ENCODE measurements at places on chromosomes 1 and 21.

DNA sequence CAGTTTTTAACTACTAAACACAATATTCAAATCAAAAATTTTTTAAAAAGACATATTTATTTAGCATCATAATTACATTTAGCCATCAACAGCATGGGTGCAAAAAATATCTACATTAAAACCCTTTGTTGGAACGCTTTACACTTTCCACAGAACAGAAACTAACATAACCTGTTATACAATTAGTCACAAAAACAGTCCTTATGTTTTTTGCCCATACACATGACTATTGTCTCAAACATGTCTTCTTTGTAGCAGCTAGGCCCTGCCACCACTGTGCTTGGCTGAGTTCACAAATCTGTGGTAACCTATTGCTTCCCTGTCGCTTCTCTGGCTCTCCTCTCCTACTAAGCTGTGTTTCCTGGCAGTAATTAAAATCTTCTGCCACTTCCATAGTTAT, 1350.0 kb upstream of the ADGRL2 start:
- DNase-seq, result no peak

GRCh38 chr1:206785182-206785765, 13.0 kb upstream of the IL10 start:
- DNase-seq, result no peak

DNA sequence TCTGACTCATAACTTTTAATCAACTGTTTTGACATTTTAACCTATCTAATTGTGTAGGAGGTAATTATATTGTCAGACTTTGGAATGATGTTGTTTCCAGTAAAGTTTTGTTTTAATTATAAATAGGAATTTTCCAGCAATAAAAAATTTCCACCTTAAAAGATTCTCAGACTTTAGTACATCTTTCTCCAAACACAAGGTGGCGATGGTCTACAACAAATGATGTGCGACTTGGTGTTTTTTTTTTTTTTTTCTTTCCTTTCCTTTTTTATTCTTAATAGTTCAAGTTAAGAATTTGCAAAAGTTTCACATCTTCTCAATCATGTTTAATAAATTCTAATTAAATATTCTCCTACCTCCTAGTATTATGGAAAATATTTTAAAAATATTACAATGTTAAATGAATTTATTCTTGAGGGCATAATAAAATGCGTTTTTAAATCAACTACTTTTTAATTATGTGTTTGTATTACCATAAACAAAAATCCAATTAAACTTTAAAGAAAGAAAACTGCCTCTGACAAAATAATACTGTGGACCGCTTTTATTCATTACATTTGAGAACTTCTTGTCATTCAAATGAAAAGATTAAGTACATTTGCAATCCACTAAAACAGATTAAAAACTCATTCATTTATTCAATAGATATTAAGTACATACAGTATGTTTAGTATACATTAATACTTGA, 4.4 kb upstream of the ADAMTS1 start:
- DNase-seq, result peak; percentile 73

- no peak for DNase-seq
Measured at GRCh38 chr21:20377250-20377649, 621.0 kb upstream of the NCAM2 start.

GRCh38 chr1:15723631-15724246, 12.3 kb upstream of the SLC25A34 start:
- DNase-seq, result no peak

GRCh38 chr1:26254404-26254803, 20.4 kb downstream of the CEP85 start:
- DNase-seq, result no peak

DNA sequence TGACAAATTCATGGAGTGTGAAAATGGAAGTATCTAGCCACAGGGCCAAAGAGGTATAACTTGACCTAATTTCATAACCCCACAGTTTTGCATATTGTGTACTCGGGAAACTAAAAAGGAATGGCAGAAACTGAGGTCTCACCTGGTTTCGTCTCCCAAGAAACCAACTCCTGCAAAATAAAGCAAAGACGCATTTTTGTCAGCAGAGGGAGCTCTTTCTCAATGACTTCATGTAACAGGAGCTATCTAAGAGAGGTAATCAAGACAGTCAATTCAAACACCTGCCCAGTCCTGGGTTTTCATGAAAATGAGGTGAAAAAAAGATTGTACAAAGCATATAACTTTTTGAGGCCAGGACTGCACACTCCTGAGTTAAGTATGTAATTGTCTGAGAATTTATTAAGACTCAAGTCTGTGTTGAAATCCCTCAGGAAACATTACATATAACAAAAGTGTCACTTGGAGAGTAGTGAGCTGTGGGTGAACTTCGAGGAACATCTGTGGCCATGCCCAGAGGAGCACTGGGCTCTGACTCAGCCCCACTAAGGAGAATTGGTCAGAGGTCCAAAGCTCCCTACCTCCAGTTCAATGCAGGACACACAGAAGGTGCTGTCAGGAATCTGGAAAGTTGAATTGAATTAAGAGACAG, 17.6 kb downstream of the FCRL4 start:
- peak; percentile 59 for DNase-seq

GRCh38 chr1:218930472-218931241, 243.0 kb upstream of the LYPLAL1 start:
- DNase-seq, result peak; percentile 89

GRCh38 chr1:226541231-226541630, 7.3 kb upstream of the STUM start:
- no peak for DNase-seq

- no peak for DNase-seq
Measured at GRCh38 chr1:46757247-46757955, 38.5 kb upstream of the EFCAB14 start.

- DNase-seq, result no peak
Measured at GRCh38 chr1:65541161-65541560, 120.7 kb downstream of the LEPR start.

DNA sequence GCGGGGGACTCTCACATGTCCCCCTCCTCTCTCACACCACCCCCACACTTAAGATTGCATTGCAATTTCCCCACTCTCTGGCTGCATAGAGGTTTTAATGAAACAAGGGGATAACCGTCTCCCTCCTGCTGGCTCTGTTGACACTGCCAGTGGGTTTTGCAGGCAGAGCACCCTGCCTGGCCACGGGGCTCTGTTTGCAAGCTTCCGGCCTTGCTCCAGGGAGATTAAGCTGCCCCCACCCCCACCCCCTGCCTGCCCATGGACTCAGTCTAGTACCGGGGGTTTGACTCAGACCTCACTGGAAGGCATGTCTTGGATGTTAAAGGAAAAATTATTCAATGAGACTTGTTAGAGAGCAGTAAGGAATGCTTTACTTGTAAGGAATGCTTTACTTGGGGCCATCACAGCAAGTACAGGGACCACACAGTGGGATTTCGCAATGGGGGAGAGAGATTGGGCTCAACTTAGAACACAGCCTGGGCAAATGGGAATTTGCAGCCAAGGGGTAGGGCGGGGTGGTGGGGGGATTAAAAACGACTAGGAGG, 101.0 kb downstream of the AJAP1 start:
- peak; percentile 95 for DNase-seq

DNA sequence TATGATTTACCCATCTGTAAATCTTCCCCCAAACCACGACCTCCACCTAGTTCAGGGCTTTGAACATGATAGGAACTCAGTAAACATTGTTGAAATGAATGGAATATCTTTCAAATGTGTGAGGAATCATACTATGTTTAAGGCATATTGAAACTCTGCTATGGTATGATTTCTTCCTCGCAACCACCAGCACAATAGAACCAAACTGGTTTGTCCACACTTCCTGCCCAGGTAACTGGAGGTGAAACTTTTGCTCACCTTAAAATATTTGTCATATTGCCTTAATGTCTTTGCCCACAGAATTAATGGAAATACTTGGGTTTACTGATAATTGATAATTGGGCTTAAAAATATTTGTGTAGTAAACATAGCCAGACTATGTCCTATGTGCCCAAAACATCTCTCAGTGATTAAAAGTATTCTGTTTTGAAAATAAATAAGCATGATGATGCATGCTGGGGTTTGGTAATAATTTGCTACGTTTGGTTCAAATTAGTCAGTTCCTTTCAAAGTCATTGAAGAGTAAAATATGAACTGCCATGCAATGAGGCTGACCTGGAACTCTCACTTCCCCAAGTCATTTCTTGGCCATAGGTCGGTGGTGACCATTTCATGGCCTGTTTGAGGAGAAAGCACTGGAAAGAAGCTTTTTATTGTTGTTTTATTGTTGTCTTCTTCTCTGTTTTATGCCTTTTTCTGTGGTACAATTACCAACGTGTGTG, 73.3 kb downstream of the TNFSF18 start:
- DNase-seq, result peak; percentile 57

- DNase-seq, result no peak
Measured at GRCh38 chr1:203547147-203547546, 53.2 kb downstream of the OPTC start.

DNA sequence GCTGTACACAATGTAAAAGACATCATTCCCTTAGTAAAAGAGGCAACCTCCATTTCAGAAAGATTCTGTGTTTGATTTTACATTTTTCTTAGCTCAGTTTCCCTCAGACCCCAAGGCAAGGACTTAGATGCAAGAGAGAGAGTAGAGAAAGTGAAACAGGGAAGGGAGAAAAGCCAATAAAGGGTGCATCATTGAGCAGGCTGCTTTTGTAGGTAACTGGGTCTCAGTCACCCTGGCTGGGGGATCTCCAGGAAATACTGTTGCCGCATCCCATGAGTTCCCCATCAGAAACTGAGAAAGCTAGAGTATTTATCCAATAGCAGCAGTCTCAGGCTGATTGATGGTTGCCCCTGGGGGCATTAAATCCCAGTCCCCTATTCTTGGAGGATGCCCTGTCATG, 23.1 kb upstream of the DNAH14 start:
- DNase-seq, result no peak

GRCh38 chr1:111730706-111731105, 8.5 kb downstream of the INKA2 start:
- no peak for DNase-seq

DNA sequence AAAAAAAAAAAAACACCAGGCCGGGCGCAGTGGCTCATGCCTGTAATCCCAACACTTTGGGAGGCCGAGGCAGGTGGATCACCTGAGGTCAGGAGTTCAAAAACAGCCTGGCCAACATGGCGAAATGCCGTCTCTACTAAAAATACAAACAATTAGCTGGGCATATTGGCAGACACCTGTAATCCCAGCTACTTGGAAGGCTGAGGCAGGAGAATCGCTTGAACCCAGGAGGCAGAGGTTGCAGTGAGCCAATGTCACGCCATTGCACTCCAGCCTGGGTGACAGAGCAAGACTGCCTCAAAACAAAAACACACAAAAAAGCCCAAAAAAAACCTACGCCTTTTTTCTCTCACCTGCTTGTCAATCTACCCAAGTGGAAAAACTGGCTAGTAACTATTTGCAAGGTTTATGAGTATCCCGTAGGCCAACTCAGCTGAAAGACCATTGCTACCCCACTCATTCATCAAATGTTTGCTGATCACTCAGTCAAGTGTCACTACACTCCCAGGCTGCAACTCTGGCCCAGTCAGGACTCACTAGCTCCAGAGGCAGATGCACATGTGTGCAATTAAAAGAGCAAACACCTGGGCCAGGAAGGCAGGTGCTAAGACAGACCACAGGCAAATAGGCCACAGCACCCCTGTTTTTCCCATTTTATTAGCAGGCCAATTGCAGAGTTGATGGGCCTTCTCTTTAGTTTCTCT, 2.0 kb downstream of the CSRP1 start:
- DNase-seq, result no peak

DNA sequence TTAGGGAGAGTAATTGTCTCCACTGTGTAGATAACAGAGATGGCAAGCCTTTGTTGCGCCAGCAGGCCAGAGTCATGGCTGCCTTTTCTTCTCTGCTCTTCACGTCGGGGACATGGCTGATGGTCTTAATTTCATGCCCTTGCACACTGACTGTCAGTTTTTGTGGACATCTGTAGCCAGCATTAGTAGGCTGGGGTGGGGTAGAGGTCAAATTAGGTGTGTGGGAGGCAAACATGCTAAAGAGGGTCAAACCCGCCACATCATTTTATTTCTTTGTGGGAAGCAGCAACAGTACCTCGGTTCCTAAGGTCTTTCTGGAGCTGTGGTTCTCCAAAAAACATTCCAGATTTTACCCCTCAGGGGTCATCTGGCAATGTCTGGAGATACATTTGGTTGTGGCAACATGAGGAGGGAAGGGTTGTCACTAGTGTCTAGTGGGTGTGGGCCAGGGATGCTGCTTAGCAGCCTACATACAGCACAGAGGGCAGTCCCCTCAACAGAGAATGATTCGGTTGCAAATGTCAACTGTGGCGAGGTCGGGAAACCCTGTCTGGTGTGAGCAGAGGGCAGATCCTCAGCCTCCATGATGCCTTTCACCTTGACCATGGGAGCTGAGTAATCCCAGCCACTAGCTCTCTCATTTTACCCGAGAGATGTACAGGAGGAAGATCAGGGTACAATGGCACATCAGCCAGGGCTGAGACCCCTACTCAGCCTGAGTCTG, 14.7 kb downstream of the RUNX1 start:
- no peak for DNase-seq

DNA sequence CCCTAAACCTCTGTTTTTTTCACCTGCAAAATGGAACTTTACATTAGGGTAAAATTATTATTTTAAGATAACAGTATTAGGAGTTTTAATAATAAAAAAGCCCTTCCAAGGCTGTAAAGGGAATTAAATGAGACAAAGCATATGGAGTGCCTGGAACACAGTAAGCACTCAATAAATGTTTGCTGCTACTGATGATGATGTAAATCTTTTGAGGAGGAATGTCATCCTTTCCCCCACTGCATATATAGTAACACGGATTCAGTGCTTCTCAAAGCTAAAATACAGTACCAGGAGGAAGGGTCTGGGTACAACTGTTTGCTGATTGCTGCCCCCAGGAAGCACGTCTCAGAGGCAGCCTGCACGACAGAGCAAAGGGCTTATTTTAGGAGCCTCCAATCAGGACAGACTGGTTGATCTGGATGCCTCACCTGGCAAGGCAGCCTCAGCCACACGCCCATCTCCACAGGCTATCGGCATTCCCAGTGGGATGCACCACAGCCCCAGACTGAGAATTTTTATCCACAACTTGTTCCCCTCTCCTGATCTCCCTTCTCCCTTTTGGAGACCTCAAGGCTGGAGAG, 64.4 kb downstream of the GADD45A start:
- DNase-seq, result no peak

GRCh38 chr1:41670217-41670957, 185.9 kb upstream of the EDN2 start:
- peak; percentile 87 for DNase-seq

DNA sequence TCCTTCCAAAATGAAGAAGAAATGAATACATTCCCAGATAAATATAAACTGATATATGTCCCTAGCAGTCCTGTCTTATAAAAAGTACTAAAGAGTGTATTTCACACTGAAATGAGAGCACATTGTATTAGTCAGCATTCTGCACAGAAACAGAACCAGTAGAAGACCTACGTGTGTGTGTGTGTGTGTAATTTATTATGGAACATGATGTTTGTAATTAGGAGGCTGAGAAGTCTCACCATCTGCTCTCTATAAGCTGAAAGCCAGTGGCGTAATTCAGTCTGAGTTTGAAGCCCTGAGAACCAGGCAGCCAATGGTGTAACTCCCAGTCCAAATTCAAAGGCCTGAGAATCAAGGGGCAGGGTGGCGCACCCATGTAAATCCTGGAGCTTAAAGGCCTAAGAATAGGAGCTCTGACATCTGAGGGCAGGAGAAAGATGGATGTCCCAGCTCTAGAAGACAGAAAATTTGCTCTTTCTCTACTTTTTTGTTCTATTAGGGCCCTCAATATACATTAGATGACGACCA, 146.5 kb upstream of the LYPLAL1 start:
- DNase-seq, result no peak

- DNase-seq, result peak; percentile 86
Measured at GRCh38 chr1:199691540-199691939, 336.0 kb upstream of the NR5A2 start.

- DNase-seq, result no peak
Measured at GRCh38 chr21:14617040-14617393, 70.9 kb upstream of the SAMSN1 start.

GRCh38 chr1:61270761-61271411, 188.5 kb downstream of the NFIA start:
- DNase-seq, result no peak

Data from EH (cell line).